ENCODE measurements at places on chromosomes 4 and X.

DNA sequence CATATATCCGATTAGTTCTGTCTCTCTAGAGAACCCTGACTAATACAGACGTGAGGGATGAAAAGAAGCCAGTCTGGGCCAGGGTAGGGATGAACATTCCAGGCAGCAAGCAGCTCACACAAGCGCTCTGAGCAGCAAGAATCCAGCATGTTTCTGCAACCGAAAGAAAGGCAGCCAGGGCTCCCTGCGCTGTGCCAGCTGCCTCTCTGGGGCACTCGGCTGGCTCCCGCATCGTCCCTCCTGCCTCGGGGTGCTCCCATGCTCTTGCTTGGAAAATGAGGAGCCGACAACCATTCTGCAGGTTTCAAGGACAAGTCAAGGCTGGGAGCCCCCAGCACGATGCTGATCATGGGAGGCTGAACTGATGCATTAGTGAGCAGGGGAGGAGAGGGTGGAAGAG lies 7.0 kb downstream of the JAKMIP1 start:
- no peak for DNase-seq

GRCh38 chrX:73965833-73966232 lies 338.1 kb upstream of the ZCCHC13 start:
- DNase-seq = no peak

GRCh38 chr4:6782846-6783110 lies 251 bp downstream of the KIAA0232 start:
- no peak for DNase-seq

GRCh38 chr4:40622913-40623312 lies 6.8 kb downstream of the RBM47 start:
- no peak for DNase-seq

DNA sequence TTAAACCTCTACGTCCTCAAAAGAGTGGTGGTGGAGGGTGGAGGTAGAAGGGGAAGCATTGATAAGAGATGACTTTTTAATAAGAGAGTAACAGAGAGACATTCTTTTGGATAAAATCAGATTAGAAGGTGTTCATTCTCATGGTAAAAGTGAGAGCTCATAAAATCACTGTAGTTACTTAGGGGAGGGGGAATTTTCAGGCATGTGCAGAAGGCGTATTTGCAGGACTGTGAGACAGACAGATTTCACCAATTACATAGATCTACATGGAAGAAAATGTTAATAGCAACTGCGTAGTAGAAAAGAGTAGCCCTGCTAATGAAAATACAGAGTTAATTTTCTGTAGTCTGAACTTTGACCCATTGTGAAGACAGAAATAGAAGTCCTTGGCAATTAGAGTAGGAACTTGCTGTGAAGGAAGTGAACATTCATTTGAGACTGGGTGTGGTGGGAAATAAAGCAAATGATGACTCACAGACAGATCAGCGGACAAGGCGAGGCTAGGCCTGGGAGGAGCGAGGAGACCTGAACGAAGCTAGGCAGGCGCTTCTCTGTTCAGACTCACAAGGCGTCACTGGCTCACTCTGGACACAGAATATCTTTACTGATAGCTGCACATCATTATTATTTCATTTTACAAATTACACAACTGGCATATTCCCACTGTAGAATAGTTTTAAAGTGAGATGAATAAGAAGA lies 57.2 kb upstream of the FAM9C start:
- peak; percentile 62 for DNase-seq

DNA sequence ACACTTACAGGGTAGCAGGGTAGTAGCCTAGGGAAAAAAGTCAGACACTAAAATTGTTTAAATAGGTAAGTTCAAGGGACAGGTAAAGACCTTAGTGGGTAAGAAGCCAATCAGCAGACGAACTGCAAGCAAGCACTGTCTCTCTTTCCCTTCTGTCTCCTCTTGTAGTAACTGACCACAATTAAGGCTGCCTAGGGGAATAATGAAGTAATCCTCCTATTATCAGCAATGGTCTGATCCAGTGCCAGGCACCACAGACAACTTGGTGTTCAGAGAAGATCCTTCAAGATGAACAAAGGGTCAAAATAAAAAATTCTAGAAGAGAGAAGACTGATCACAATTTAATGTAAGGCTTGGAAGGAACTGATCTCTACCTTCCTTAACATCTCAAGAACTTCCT lies 62.9 kb downstream of the ELOVL6 start:
- DNase-seq = no peak

GRCh38 chrX:151488677-151489076 lies 74.8 kb upstream of the PASD1 start:
- no peak for DNase-seq

DNA sequence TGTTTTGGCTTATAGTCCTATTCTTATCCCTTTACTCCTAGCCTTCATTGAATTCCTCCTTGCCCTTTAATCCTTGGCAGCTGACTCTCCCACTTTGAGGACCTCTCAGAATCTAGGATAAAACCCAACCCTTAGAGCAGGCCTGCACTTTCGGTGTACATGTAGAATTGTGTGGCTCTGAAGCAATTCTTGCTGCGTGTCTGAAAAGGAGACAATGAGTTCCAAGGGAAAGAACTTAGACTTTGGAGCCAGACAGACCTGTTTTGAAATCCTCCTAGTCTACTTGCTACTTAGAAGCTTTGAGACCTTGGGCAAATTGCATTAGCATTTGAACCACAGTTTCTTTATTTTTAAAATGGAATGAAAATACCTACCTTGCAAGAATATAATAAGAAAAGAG lies 175.2 kb downstream of the BEND2 start:
- no peak for DNase-seq

GRCh38 chrX:150236327-150236726 lies 126.8 kb upstream of the MAMLD1 start:
- no peak for DNase-seq

DNA sequence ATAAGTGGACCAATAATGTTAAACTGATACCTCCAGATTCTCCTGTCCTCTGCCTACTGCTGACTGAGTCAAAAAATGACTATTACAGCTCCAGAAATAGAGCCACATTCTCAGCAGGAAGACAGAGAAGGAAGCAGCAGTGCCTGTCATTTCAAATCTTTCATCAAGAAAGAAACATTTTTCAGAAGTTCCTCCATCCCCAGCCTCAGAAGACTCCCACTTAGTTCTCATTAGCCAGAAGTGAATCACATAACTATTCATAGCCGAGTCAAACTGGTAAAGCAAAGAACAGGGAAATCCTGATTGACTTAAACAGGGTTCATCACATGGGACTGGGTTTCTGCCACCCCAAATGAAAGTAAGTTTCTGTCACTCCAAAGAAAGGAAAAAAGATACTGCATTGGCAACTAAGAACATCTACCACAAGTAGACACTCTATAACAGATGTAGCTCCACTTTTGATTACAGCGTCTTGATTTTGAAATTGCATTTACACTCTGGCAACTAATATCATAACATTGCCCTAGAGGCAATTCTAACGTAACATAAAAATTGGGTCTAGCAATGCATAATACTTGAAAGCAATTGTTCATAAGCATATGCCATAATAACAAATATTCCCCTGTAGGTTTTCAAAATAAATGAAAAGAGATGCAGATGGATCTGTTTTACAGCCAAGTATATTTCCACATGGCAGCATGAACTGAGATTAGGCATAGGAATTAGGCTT lies 599.8 kb downstream of the GALNTL6 start:
- DNase-seq = no peak

DNA sequence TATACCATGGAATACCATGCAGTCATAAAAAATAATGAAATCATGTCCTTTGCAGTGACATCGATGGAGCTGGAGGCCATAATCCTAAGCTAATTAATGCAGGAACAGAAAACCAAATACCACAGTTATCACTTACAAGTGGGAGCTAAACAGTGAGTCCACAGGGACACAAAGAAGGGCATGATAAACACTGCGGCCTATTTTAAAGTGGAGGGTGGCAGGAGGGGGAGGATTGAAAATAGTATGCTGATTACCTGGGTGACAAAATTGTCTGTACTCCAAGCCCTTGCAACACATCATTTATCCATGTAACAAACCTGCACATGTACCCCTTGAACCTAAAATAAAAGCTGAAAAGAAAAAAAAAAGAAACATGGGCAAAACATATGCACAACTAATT lies 16.7 kb upstream of the SLC9B1 start:
- no peak for DNase-seq

GRCh38 chr4:27764526-27764837 lies 903.8 kb downstream of the STIM2 start:
- no peak for DNase-seq

DNA sequence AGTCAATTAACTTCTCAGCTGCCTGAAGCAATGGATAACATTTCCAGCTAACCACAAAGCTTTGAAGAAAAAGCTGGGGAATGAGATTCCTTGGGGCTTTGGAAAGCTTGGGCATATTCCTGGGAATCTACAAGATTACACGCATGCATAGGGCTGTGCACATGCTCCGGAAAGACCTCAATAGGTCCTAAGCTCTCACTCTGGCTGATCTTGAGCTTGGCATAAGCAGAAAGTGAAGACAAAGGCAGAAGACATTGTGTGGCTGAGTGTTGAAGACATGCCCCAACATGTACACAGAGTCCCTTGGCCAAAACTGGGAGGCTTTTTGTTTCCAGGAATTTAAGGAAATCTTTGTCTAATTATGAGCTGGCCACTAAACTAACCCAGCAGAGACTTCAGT lies 31.2 kb downstream of the ATG4A start:
- DNase-seq = no peak

DNA sequence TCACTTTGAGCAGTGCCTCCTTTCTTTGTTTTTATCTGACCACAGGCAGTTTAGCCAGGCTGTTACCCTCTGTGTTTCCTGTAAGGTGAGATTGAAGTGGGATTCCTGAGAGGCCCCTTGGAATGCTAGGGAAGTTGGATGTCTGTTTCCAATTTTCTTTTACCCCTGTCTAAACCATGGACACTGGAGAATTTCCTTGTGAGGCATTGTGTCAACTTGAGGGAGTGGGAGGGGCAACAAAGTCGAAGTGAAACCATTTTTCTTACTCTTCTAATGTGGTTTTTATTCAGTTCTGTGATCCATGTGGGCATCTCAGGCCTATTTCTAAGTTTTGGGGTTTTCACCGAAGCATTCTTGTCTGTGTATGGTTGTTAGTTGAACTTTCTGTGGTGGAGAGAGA lies 296.1 kb upstream of the UGT8 start:
- DNase-seq = no peak

GRCh38 chrX:1941321-1941720 lies 326.5 kb downstream of the ASMT start:
- no peak for DNase-seq

GRCh38 chrX:15465347-15465746 lies 27.8 kb downstream of the PIR start:
- no peak for DNase-seq

GRCh38 chr4:131613824-131614216 lies 1535.3 kb upstream of the PCDH10 start:
- no peak for DNase-seq

DNA sequence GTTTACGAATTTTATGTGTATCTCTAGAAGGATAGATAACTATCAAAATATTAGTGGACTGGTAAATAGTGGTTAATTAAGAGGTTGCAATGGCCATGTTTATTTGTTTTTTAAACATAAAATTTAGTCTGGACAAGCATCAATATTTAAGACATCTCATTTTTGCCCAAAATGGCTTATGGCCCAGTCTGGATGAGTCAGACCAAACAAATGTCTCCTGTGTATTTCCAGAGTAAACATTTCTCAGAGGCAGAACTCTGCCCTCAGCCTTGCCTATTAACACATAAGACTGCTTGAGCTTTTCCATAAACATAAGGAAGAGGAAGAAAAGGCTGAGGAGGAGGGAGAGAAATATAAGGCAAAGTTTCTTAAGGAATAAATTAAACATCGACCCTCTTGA lies 277.1 kb upstream of the DIAPH2 start:
- peak; percentile 75 for DNase-seq

GRCh38 chr4:177118596-177118995 lies 191.1 kb upstream of the NEIL3 start:
- DNase-seq = no peak

GRCh38 chrX:1609762-1610161 lies 5.1 kb upstream of the ASMT start:
- DNase-seq = no peak

DNA sequence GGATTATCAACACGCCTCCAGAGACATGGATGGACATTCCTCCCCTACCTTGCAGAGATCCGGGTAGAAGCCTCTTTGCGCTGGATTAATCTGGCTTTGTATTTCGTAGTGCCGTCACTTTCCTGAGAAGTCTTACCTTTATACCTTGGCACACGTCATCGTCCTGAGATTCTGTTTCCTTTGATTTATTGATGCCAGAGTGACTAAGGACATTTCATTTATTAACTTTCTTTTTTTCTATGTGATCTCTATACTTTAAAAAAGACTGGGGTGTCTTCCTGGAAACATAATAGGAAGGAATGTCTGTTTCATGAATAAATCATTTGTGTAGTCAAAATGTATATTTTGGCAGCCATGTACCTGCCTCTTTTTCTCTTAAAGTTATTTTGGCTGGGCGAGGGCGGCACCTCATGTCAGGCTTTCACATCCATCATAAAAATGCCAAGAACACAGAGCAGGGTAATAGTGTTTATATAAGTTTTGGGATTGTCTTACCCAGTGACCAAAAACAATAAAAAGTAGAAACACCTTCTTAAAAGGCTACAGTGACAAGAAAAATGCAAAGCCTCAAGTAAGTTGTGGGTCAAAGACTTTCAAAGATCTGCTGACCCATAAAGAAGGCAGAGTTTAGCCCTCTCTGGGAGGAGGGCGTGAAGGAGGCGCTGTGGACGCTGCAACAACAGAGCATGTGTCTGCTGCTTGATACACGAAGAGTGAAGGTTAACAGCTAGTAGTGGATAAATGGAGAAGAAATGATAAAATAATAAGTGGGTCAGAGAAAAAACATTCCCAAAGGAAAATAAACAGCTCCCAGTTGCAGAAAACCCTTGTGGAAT lies 124.4 kb downstream of the SHROOM3 start:
- DNase-seq = no peak

DNA sequence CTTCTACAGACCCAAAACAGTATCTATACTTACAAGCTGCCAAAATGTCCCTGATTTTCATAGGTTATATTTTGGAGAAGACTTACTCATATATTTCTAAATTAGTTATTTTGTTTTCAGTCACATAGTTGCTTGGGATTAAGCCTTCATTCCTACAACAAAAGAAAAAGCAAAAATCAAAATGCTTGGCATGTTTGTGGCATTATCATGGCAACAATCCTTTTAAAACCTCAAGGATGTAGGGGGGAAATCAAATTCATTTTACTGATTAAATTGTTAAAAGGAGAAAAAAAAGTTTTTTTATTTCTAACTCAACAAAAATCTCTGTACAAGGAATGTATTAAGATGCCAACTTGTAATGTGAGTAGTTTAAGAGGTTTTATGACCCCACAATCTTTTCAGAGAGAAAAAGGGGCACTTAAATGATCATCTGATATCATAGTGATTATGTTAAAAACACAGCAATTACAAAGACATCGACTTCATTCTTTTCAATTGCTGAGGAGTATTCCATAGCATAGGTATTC lies 23.5 kb downstream of the TXK start:
- no peak for DNase-seq

GRCh38 chr4:181860157-181860556 lies 383.0 kb upstream of the TENM3 start:
- DNase-seq = no peak

- DNase-seq = no peak
These were observed 18.3 kb upstream of the STX18 start for GRCh38 chr4:4560136-4560535.

Data from lung microvascular endothelial cell (primary cell).